Mesendoderm (in vitro differentiated cells): ENCODE measurements at places on chromosomes 16 and 17.

DNA sequence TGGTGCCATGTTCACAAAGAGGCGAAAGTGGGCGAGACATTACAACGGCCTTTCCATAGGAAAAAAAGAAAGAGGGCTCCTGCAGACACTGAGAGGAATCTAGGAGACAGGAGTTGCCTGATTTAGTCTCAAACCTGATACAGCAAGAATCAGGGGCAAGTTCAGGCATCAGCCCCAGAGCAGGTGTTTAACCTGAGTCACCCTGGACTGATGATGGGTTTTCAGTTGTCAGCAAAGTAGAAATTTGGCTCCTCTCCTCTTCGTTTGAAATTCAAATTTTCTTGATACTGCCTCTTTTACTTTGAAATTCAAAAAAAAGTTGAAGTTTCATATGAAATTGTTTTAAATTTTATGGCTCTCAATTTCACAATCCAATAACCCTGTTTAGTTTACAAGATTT is 189.5 kb downstream of the ABCC12 start:
- H3K4me3 ChIP-seq: no peak overlapping the region
- no peak overlapping the region for H3K27ac ChIP-seq
- H3K4me1 ChIP-seq: no peaks in the 10 kb centered on the region

DNA sequence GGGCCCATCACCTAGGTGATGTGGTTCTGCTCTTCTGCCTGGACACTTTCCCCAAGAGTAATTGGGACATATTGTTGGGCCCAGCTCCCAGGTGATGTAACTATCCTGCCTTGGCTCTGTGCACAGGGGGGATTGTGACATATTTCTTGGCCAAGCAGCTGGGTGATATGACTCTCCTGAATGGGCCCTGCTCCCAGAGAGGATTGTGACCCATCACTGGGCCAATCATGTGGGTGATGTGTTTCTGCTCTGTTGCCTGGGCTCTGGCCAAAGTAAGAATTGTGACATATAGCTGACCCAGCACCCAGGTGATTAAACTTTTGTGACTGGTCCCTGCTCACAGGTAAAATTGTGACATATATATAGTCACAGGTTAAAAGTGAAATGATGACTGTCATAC is 1904.9 kb downstream of the TP53TG3F start:
- H3K27me3 ChIP-seq: no peaks in the 10 kb centered on the region
- no peak for DNase-seq
- H3K4me3 ChIP-seq: no peak overlapping the region
- H3K27ac ChIP-seq: no peak overlapping the region
- H3K4me1 ChIP-seq: no peaks in the 10 kb centered on the region

DNA sequence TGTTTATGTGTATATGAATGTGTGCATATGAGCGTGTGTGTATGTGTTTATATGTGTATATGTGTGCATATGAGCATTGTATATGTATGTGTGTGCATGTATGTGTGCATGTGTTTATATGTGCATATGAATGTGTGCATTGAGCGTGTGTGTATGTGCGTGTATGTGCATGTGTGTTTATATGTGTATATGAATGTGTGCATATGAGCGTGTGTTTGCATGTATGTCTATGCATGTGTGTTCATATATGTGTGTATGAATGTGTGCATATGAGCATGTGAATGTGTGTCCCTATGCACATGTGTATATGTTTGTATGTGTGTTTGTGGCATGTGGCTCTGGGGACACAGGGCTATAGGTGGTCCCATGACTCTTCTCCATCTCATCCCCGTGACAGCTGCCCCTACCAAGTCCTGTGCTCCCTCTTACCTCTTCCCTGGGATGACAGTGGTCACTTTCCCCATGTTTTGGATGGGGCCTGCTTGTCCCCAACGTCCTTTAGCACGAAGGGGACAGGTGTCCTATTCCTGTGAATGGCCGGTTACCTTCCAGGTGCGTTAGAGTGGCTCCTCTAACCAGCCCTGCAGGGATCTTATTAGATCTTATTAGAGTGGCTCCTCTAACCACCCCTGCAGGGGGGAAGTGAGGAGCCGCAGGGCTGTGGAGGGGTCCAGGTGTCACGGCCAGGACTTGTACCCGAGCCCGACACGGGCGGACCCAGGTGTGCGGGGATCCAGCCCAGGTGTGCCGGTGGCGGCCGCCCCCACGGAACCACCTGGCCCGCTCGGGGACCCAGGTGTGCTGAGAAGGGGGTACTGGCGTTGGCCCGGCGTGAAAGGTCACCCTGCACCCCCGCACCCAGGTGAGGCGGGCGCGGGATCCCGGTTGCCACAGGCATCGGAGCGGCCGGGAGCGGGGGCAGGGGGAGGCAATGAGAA is 105.6 kb downstream of the SEC14L1 start:
- no peaks in the 10 kb centered on the region for H3K36me3 ChIP-seq
- H3K4me3 ChIP-seq: no peak overlapping the region
- H3K4me1 ChIP-seq: no peaks in the 10 kb centered on the region
- no peak overlapping the region for H3K27ac ChIP-seq
- DNase-seq: no peak

- no peaks in the 10 kb centered on the region for H3K4me1 ChIP-seq
- H3K27ac ChIP-seq: no peak overlapping the region
- no peaks in the 10 kb centered on the region for H3K27me3 ChIP-seq
Observed at GRCh38 chr17:81135505-81136278, 29.6 kb upstream of the PVALEF start.

DNA sequence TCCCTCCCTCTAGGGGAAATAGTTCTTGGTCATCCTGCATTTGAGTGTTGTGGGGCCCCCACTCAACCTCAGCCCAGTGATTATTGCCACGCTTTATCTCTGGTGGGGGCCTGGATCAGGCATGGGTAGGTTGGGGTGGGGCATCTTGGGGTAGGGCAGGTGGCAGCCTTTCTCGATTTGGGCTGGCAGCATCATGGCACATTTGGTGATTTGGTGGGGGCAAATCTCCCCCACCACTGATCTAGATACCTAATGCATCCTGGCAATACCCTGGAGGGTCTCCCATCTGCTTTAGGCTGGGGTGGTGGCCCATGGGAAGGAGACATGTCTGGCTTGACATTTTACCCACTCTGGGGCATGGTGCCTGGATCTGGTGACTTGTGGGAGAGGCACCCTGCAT is 40.2 kb downstream of the NLRP1 start:
- H3K27me3 ChIP-seq: no peaks in the 10 kb centered on the region
- DNase-seq: no peak
- H3K36me3 ChIP-seq: no peaks in the 10 kb centered on the region
- peaks cover 5% of the 10 kb centered on the region for H3K4me1 ChIP-seq

DNA sequence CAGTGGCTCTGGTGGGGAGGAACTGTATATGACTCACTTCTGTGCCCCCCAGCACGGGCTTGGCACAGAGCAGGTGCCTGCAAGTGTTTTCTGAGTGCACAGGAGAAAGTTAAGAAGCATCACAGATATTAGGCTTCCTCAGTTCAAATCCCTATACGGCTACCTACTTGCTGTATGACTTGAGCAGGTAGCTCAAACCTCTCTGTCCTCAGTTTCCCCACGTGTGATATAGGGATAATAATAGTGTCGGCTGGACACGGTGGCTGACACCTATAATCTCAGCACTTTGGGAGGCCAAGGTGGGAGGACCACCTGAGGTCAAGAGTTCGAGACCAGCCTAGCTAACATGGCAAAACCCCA is 95.7 kb downstream of the C16orf78 start:
- H3K4me1 ChIP-seq: no peaks in the 10 kb centered on the region
- no peaks in the 10 kb centered on the region for H3K27me3 ChIP-seq
- H3K27ac ChIP-seq: no peak overlapping the region
- H3K36me3 ChIP-seq: no peaks in the 10 kb centered on the region
- no peak overlapping the region for H3K4me3 ChIP-seq
- no peak for DNase-seq

DNA sequence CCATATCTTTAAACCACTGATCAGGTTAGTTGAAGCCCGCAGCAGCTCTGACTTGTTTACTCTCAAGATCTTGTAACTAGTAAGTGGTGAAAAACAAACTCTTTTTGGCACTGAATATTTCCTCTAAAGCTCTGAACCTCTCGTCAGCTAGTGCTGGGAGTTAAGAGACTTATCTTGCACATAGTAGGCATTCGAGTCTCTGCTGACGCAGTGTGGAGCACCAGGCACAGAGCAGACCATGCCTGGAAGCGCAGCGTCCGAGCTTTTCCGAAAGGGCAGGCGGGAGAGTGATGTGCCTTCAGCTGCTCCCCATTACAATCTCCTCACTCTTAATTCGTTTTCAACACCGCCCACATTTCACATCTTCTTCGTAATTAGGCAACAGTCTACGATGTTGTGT is 63.0 kb downstream of the SMG6 start:
- no peak for DNase-seq
- no peak overlapping the region for H3K4me3 ChIP-seq
- H3K27me3 ChIP-seq: no peaks in the 10 kb centered on the region
- no peaks in the 10 kb centered on the region for H3K4me1 ChIP-seq
- no peak overlapping the region for H3K27ac ChIP-seq

- H3K27me3 ChIP-seq: no peaks in the 10 kb centered on the region
- no peak overlapping the region for H3K27ac ChIP-seq
- no peaks in the 10 kb centered on the region for H3K4me1 ChIP-seq
- no peak overlapping the region for H3K4me3 ChIP-seq
Observed at GRCh38 chr16:47284999-47285398, 141.3 kb upstream of the NETO2 start.

- no peaks in the 10 kb centered on the region for H3K36me3 ChIP-seq
- no peak for DNase-seq
- no peak overlapping the region for H3K4me3 ChIP-seq
- H3K27me3 ChIP-seq: no peaks in the 10 kb centered on the region
Observed at GRCh38 chr17:3750926-3751325, 27.2 kb downstream of the HASPIN start.

- H3K36me3 ChIP-seq: no peaks in the 10 kb centered on the region
- no peaks in the 10 kb centered on the region for H3K27me3 ChIP-seq
- no peak overlapping the region for H3K27ac ChIP-seq
Observed at GRCh38 chr17:65754630-65755029, 193.2 kb upstream of the AXIN2 start.

DNA sequence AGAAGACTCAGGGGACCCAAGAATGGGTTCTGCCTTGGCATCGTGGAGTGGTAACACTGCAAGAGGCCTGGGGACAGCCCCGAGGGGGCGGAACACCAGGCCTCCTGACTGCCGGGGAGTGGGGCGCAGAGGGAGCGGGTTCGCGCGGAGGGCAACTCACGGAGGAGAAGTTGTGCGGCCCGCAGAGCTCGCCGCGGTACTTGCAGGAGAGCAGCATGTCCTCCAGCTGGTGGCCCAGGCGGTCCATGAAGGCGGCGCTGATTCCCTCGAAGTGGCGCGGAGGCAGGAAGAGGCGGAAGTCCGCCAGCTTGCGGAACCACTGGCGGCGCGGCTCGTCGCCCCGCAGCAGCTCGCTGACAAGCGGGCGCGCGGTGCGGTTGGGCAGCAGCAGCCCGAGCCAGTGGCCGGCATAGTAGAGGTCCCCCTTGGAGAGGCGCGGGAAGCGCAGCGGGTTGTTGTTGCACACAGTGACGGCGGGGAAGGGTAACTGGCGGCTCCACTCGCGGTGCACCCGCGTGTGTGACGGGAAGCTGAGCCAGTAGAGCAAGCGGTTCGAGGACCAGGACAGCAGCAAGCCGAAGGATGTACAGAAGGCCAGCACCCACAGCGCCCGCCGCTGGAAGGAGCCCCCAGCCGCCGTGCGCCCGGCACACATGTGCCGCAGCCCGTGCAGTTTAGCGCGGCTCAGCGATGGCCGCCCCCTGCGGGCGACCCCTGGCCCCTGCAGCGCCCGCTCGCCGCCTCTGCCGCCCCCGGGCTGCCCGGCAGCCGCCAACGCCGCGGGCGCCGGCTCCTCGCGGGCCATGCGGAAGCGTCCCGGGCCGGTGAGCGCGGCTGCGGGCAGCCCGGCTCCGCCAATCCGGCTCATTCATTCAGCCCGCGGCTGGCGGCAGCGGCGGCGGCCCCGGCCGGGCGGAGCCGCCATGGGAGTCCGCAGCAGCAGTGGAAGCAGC is 1.6 kb downstream of the ASIC2 start:
- H3K4me1 ChIP-seq: no peaks in the 10 kb centered on the region
- H3K27me3 ChIP-seq: peaks cover 20% of the 10 kb centered on the region
- no peaks in the 10 kb centered on the region for H3K36me3 ChIP-seq
- H3K4me3 ChIP-seq: peak overlapping the region; percentile 34
- peak; percentile 73 for DNase-seq

- H3K27me3 ChIP-seq: no peaks in the 10 kb centered on the region
- H3K4me3 ChIP-seq: no peak overlapping the region
- no peak for DNase-seq
- H3K27ac ChIP-seq: no peak overlapping the region
- H3K36me3 ChIP-seq: no peaks in the 10 kb centered on the region
- no peaks in the 10 kb centered on the region for H3K4me1 ChIP-seq
Observed at GRCh38 chr17:14211801-14212200, 24.9 kb downstream of the CDRT15 start.

GRCh38 chr17:13749891-13750235 is 148.1 kb upstream of the HS3ST3A1 start:
- no peaks in the 10 kb centered on the region for H3K36me3 ChIP-seq
- no peak overlapping the region for H3K27ac ChIP-seq
- no peaks in the 10 kb centered on the region for H3K27me3 ChIP-seq
- no peak overlapping the region for H3K4me3 ChIP-seq
- H3K4me1 ChIP-seq: peaks cover 16% of the 10 kb centered on the region

DNA sequence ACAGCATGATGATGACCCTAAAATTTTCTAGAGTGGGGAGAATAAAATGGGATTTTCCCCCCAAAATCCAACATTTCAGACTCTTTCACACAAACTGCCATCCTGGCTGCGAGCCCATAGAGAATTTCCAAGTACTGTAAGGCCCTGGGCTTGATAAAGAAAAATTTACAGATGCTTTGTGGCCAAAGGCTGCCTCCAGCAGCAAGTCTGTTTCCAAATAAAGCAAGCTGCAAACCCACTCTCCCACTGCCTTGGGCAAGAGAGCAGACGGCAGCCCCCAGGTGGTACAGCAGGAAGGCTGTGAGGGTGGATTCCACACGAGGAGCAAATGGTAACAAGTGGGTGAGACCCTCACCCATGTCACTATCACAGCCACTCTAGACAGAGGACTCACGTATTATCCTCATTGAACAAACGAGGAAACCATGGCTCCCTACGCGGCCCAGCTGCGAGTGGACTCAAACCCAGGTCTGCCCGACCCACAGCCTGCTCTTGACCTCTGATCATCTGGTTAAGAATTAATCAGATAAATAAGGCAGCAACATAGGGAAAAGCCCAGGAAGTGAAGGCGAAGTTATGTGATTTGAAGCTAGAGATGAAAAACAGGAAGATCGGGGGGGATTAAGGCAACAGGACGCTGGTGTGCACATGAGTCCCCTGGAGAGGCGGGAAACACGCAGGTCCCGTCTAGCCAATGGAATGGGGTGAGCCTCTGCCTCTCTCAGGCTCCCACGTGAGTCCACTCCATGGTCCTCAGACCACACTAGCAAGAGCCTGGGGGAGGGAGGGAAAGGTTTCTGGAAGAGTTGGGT is 37.4 kb downstream of the AXIN2 start:
- no peaks in the 10 kb centered on the region for H3K27me3 ChIP-seq
- no peak overlapping the region for H3K27ac ChIP-seq
- no peak for DNase-seq
- H3K4me1 ChIP-seq: peaks cover 6% of the 10 kb centered on the region
- H3K36me3 ChIP-seq: no peaks in the 10 kb centered on the region
